ENCODE measurements at places on chromosomes 6 and 20.

- no peaks in the 10 kb centered on the region for H3K36me3 ChIP-seq
- no peak overlapping the region for H3K27ac ChIP-seq
- DNase-seq: no peak
- peaks cover 10% of the 10 kb centered on the region for H3K27me3 ChIP-seq
- H3K4me3 ChIP-seq: no peak overlapping the region
- no peaks in the 10 kb centered on the region for H3K4me1 ChIP-seq
These were observed 185.1 kb downstream of the COL19A1 start for GRCh38 chr6:70051197-70052124.

DNA sequence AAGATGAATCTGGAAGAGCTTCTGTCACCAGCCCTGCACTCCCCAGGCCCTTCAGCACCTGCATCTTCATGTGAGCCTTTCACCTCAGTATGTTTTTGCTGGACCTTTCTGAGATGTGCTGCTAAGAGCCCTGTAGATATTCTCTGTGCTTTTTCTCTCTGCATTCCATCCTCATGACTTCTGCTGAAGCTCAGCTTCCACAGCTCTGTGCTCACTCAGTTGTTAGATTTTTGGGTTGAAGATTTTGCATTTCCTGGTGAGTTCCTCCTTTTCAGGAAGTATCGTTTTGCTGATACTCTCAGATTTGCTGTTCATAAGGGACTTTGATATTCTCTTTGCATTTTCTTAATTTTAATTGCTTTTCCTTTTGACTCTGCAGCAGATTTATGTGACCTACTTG, 18.3 kb downstream of the KIAA1586 start:
- no peak overlapping the region for H3K4me3 ChIP-seq
- H3K36me3 ChIP-seq: peaks cover 16% of the 10 kb centered on the region
- no peak overlapping the region for H3K27ac ChIP-seq
- H3K27me3 ChIP-seq: no peaks in the 10 kb centered on the region

DNA sequence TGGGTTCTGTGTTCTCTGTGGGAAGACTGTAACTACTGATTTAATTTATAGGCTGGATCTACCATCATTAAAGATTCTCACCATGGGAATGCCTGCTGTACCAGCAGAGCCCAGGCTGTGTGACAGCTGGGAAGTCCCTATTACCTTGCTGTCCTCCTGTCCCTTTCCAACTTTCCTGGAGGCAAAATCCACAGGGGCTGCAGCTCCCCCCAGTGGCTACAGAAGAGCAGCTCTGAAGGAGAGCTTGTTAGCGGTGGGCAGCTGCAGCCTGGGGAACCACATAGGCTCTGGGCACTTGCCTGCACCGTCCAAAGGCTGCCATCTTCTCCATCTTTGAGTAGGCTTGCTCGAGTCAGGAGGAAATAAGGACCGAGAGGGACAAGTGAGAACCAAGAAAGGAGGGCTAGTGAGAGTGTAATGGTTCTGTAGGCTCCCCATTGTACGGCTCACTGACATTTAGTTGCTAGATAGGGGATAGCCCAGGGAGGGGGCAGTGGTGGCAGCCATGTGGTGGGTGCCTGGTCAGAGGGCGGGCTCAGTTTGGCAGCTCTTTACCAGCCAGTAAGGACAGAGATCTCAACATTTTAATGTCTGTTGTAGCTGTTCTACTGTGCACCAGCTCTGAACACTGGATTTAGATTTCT, 155.1 kb upstream of the MLIP start:
- no peak for DNase-seq
- H3K36me3 ChIP-seq: peaks cover 3% of the 10 kb centered on the region
- no peak overlapping the region for H3K4me3 ChIP-seq
- H3K27me3 ChIP-seq: peaks cover 6% of the 10 kb centered on the region
- H3K27ac ChIP-seq: no peak overlapping the region

DNA sequence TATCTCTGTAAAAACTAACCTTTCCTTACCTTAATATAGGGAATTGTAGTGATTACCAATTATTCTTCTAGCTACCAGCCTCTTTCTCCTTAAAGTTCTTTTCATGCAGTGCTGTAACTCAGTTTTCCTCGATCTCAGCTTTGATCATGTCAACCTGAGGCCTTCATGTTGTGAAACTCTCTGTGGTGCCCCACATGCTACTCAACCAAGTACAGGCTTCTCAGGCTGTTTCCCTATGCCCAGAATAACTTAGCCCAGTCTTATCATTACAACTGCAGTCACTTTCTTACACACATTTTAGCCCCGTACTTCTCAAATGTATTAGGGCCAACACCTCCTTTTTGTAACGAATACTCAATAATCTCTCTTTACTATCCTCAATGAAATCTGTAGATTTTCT, 90.1 kb upstream of the SUPT3H start:
- no peak overlapping the region for H3K27ac ChIP-seq
- no peak for DNase-seq
- H3K27me3 ChIP-seq: no peaks in the 10 kb centered on the region
- no peak overlapping the region for H3K4me3 ChIP-seq

GRCh38 chr6:135181333-135182070, 394 bp downstream of the MYB start:
- no peaks in the 10 kb centered on the region for H3K36me3 ChIP-seq
- peak; percentile 33 for DNase-seq
- H3K27ac ChIP-seq: peak overlapping the region; percentile 91
- H3K4me3 ChIP-seq: peak overlapping the region; percentile 98
- peaks cover 19% of the 10 kb centered on the region for H3K4me1 ChIP-seq

DNA sequence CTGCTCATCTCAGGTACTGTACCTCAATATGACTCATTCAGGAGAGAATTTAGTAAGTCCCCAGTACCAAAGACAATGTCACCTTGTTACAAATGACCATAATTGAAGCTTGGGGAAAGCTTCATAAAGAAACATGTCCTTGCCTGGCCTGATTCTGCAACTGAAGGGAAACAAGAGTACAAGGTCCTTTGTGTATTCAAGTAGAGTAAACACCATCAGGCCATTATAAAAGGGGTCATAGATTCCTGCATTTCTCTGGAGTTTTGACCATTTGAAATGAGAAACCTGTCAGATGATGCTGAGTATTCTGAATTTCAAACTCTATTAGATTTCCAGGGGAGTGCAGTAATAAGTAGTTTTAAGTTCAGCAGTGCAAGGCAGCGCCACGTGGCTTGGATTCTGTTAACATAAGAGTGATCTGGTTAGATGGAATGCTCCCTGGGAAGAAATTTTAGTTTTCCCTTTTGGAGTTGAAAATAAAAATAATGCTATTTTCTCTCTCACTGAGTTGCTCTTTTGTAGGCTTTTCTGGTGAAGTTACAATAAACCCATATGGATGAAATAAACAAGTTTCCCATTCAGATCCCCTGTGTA, 1054.3 kb downstream of the EPHA7 start:
- no peak overlapping the region for H3K27ac ChIP-seq
- H3K4me1 ChIP-seq: no peaks in the 10 kb centered on the region
- no peak overlapping the region for H3K4me3 ChIP-seq
- no peak for DNase-seq
- no peaks in the 10 kb centered on the region for H3K27me3 ChIP-seq
- H3K36me3 ChIP-seq: no peaks in the 10 kb centered on the region

DNA sequence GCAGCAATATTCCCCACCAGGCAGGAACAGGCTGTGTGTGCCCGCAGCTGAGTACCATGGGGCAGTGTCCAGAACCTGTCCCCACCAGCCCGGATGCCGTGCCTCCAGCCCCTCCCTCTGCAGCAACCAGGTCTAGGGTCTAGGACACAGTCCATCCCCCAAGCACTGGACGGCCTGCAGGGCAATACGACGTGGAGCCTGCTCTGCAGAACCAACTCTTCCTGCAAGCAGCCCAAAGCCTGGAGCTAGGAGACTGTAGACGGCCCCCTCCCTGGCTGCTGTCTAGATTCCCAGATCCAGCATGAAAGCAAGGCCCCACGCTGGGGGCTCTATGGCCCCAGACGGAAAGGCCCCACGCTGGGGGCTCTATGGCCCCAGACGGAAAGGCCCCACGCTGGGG, 128.2 kb upstream of the AFDN start:
- no peak overlapping the region for H3K27ac ChIP-seq
- H3K4me3 ChIP-seq: no peak overlapping the region
- no peaks in the 10 kb centered on the region for H3K36me3 ChIP-seq
- DNase-seq: no peak
- H3K27me3 ChIP-seq: peaks cover 11% of the 10 kb centered on the region
- H3K4me1 ChIP-seq: peaks cover 23% of the 10 kb centered on the region

Measured in naive thymus-derived CD8-positive, alpha-beta T cell (primary cell).